Adrenal gland (tissue), 19 donors: ENCODE measurements at places on chromosomes 2 and 18. TPM values are rescaled to one million over a fixed set of nuclear protein-coding genes. Genes with fewer than 3 reads are reported as not detected.

DNA sequence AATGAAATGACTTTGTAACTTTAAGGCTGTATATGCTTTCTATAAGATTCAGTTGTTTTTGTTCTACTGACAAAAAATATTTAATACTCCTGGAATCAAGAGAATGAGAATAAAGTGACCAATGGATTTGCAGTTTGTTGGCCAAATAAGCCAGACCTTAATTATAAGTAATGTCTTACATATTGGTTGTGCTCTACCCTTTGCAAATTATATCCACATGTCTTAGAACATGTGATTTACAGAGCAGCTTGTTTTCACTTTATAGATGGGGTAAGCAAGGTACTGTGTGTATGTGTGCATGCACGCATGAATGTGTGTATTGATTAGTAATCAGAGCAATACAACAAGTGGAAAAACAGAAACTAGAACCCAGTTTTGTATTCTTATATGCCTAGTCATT, 59.1 kb downstream of the RMDN2 start:
- no peak for DNase-seq

DNA sequence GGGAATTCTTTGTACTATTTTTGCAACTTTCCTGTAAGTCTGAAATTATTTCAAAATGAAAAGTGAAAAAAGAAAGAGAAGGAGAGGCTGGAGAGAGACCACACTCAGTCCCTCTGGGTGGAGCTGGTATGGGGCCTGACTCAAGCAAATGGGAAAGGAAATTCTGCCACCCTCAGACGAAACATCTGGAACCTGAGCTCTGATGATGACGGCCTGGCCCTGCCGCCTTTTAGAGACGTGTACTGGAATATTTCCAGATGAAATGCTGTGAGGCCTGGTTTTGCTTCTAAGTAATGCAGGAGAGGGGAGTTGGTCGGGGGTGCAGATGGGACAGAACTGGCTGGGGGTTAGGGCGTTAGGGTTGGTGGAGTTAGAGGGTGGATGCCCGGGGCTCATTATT, 57.4 kb upstream of the GLI2 start:
- DNase-seq = no peak

DNA sequence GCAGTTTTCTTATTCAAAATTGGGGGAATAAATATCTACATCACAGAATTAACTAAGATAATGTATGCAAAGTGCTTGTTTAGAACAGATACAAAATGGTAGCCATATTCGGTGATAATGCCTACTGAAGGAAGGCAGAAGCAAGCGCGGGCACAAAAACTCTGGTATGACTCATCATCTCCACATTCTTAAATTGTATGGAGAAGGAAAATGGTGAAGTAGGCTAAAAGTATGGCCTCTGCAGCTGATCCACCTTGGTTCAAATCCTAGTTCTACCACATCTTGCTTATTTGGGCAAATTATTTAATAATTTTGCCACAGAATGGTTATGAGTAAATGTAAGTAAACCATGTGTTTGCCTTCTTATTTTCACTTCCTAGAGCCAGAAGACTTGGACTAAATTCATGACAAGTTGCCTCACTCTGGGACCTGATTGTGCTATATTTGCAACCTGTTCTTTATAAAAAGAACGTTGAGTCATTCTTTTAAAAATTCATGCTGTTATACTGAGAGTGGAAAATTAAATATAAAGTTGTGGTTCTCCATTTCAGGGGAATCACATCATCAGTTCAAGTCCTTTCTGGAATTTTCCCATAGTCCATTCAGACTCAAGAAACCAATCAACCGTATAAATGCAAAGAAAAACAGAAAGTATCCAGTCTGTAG, 9.0 kb upstream of the CDK15 start:
- no peak for DNase-seq

GRP gene
- polyA plus RNA-seq = 0.20 TPM

MYOM1 gene
- polyA plus RNA-seq = 3.8 TPM

RHBDD1 gene
- polyA plus RNA-seq = 4.8 TPM

UBXN2A gene
- polyA plus RNA-seq = 5.4 TPM

RABL2A gene
- 7.3 TPM for polyA plus RNA-seq

GRCh38 chr2:104744537-104744936, 109.4 kb upstream of the POU3F3 start:
- no peak for DNase-seq

GRCh38 chr18:13451213-13451540, 232.6 kb downstream of the LDLRAD4 start:
- DNase-seq = no peak

SLC16A14 gene
- 4.3 TPM for polyA plus RNA-seq

DNA sequence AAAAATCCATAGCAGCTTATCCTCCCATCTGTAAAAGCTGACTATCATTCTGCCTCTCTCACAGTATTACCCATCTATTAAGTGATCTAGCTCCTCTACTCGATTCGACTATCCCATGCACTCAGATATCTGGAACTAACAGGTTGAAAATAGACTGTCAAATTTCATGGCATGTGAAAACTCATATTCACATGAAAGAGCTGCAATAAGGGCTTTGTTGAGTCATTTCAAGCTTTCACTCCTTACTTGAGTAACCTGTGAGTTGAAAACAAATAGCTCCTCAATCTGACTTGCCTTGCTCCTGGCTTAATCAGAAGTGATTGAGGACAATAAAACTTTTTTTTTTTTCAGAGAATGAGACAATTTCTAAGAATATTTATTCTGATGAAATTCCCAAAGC, 192.4 kb upstream of the ERBB4 start:
- DNase-seq = no peak

- no peak for DNase-seq
These were observed 25.6 kb upstream of the CYRIA start for GRCh38 chr2:16691261-16691660.

NCK2 gene
- polyA plus RNA-seq = 13.7 TPM

SERPINB11 gene
- 0.07 TPM for polyA plus RNA-seq

CAPN14 gene
- polyA plus RNA-seq = not detected
